Left lung (tissue), 14 donors: ENCODE measurements at places on chromosomes 7 and 10.

DNA sequence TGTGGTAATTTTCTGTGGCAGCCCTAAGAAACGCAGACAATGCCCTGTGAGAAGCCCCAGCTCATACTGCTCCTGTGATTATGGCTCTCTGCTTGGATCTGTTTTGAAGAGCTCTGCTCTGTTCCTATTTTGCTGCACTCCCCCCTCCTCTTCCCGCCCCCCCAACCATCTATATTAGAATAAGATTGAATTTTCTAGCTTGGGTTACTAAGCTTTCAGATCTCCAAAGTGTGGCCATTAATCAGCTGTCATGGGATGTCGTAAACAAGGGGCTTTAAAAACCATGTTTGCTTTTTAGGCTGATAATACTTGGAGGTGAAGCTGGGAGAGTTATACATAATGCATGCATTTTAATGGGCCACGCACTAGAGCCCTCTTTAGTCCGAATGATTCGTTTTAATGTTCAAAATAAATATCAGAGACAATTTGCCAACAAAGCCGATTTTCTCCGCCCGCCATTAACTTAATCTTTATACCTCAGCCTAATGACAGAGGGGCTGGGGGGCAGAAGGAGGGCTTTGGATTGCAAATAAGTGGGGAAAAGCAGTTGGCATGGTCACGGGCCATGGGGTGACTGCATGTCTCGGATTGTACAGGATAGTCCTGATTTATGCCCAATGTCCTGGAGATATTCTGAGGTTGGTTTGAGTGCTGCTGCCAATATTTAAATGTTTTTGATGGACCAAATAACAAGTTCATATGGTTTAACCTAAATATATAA, 165.5 kb downstream of the RPS24 start:
- DNase-seq = no peak

- no peak for DNase-seq
Observed at GRCh38 chr10:52383088-52383487, 69.0 kb downstream of the DKK1 start.

DNA sequence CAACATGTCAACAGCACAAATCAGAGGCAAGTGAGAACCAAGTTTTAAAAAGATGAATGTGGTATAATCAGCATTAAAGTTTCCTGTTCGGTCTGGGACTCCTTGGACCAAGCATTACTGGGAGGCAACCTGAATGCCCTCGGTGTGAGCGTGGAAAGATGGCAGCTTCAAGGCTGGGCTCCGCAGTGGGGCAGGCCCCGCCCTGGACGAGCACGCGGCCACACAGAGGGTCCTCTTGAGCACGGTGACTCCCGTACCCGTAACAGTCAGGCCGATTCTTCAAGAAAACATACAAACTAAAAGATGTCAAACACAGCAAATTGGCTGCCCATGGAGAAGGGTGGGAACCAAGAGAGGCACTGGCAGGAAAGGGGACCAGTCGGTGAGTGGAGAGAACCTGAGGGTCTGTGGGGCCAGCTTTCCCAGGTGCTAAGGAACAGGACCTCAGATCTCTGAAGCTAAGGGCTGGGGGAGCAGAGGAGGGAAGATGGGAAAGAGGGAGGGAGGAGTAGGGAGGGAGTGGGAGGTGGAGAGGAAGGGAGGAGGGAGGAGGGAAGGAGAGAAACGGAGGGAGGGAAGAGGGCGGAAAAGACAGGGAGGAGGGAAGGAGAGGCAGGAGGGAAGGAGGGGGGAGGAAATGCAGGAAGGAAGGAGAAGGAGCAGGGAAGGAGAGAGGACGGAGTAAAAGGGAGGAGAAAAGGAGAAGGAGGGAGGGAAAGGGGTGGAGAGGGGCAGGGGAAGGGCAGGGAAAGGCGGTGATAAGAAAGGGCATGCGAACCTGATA, 71.2 kb upstream of the FAM20C start:
- DNase-seq = peak; percentile 54

DNA sequence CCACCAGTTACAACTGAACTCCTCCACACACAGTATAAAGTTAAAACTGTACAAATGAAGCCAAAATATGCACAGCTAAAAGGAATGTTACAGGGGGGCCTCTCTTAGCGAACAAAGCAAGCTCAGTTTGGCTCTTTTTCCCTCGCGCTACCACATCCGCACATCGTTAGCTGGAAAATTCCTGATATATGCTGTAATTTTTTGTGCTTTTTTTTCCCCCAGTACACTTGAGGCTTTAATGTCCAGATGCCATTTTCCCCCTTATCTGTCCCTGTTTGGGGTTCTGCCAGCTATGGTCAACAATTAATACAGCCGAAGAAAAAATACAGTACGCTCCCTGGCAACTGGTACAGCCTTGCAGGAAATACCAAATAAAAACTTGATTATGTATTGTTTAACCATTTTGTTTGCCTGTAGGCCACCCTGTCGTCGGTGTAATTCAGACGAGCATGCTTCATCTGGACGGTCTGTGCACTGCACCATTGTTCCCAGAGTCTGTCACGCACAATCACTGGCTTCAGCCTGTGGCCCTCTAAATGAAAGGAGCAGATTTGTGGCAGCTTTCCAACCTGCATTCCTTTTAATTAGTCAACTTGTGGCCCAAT, 108.1 kb upstream of the FAM133B start:
- DNase-seq = peak; percentile 81

- DNase-seq = no peak
Observed at GRCh38 chr7:74138945-74139843, 35.0 kb upstream of the EIF4H start.

DNA sequence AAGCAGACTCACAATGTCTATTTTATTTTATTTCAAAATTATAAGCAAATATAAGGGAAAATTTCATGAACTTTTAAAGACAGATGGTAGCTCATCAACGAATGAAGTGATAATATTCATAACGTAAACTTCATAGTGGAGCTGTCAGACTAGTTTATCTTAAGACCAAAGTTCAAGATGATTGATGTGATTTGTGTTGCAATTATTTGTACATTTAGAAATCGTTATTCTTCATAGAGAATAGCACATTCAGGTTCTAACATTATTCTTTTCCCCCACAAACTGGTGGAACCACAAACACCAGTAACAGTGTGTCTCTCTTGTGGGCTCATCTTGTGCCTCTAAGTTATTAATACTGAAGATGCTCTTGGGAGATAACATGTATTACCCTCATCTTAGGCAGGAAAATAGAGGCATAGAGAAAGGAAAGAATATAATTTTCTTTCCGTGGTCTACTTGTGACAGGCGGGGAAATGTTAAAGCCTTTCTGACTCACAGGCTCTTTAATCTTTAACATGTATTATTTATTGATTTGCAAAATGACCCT, 37.0 kb downstream of the CCSER2 start:
- no peak for DNase-seq

DNA sequence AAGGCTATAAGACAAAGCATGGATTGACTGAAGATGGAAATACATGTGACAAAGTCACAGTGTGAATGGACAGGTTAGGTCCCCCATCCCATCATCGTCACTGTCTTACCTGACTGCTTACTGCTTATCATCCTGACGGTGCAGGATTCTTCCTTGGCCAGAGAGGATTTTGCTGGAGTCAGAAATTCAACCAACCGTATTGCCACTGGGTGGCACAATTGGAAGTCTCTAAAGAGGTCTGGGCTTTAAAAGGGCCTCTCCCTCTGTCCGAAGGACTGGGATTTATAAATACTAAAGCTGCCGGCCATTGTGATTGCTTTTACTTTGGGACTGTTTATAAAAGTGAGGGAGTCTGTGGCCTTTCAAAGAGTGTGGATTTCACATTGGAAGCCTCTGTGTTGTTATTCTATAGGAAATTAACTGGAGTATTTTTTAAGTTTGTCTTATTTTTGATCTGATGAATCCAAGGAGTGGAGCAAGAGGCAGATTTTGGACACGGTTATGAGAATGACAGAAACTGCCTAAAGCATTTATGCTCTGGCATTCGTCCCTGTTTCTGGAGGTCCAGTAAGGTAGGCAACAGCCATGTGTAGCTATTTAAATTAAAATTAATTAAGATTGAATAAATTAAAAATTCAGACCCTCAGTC, 113.3 kb upstream of the CREB5 start:
- DNase-seq = peak; percentile 27

DNA sequence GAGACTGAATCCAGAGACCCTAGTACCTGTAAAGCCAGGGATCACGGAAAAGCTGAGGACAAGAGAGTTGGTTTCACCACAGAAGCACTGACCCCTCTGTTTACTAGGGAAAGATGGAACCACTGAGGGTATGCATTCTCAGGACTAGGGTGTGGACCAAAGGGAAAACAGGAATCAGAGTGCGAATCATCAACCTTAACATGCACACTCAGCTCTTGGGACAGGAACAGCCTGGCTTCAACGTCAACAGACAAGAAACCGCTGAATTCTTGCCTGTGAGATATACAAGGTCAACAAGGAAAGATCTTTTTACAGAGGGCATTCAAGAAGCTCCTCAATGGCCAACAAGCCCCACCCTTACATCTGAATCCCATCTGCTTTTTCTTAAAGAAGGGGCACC, 14.9 kb downstream of the TNRC18 start:
- DNase-seq = no peak

DNA sequence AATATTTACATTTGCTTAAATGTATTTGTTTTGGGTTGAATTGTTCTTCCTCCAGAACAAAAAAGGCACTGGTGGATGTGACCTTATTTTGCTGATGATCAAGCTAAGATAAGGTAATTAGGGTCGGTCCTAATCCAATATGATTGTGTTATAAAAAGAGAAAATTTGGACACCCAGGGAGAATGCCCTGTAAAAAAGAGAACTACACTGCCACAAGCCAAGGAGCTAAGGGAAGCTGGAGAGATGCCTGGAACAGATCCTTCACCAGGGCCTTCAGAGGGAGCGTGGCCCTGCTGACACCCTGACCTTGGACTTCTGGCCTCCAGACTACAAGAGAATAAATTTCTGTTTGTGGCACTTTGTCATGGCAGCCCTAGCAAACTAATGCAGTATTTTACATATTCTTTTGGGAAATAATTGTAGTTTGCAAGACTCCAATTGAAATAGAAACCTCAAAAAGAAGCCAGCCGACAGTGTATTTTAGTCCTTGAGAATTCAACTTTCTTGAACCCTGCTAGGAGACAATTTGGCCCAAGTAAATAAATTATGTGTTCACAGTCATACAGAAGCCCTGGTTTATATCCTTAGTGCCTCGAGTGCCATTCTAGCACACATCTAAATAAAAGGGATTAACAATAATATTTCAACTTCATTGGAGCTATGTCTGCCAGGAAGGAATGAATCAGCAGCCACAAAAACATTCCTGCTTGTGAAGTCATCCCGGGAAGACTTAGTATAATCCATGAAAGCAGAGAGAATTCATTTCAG, 164.6 kb downstream of the PKD1L1 start:
- no peak for DNase-seq

DNA sequence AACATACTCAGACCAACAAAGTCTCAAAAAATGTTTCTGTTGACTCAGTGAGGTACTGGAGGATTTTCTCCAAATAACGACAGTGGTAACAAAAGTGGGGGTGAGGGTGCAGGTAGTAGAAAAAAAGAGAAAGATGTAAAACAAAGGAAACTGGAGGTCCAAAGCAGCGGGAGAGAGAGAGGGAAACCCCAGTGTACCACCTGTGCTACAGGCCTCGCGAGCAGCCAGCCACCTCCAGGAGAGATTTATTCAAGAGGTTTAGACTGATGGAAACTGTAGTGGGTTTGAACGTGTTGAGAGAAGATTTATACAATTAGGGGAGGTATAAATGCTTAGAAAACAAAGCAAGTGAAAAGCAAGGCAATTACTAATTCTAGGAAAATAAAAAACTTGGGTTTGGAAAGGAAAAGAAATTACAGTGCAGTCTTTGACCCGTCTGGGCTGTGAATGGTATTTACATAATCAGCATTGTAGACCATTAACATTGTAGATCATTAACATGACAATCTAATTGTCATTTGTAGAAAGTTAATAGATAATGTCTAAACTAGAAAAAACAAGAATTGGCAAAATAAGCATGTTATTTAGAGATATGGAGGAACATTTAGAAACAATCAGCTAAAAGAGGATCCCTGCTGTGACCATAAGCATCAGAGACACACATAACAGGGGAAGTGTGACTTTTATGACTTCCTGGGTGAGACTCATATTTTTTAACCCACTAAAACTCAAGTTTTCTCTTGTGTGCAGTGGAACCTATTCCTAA, 180.0 kb downstream of the RELN start:
- DNase-seq = no peak

- DNase-seq = no peak
Observed at GRCh38 chr7:45359776-45360175, 202.2 kb downstream of the RAMP3 start.

GRCh38 chr10:28722065-28722803, 44.9 kb downstream of the BAMBI start:
- DNase-seq = peak; percentile 43

DNA sequence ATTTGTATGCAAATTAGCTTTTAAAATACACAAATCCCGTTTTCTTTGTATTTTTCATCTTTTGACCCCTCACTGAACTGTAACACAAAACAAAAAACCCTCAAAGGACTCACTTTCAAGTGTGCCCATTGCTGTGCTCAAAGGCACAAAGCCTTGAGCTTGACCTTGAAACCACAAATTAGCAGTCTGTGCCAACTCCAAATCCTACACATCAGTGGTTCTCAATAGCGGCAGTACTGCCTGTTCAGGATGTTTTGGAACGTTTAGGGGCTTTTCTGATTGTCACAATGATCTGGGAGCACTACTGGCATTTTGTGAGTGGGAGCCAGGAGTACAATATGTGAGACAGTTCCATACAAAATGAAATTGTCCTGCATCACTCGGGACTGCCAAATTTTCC, 55.5 kb downstream of the KDM7A start:
- no peak for DNase-seq

GRCh38 chr10:1291178-1292090, 235.2 kb downstream of the WDR37 start:
- DNase-seq = no peak

DNA sequence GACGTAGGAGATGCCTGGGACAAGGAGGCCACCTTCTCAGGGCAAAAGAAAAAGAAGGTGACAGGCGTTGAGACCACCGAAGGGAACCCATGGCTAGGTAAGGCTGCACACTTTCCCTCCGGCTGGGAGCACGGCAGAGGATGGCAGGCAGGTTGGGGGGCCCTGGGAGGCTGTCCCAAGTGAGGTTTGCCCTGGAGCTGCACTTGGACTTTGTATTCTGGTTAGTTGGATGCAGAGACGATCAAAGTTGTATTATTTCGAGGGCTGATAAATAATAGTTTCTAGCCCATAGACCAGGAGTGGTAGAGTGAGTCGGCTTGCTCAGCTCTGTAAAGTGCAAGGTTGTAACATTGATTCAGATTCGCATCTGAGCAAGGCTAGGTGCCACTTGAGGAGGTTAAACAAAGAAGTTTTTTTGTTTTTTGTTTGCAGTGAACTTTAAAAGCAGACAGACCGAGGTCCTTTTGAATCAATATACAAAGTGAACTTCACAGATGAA, 608 bp downstream of the ENTPD7 start:
- no peak for DNase-seq

GRCh38 chr7:120131096-120131839, 141.7 kb upstream of the KCND2 start:
- no peak for DNase-seq
